ENCODE measurements at places on chromosomes 16 and 17.

- DNase-seq = no peak
These were observed 49.7 kb downstream of the TBC1D16 start for GRCh38 chr17:79985943-79986391.

GRCh38 chr16:88570691-88571092 is 489 bp downstream of the ZC3H18 start:
- no peak for DNase-seq

DNA sequence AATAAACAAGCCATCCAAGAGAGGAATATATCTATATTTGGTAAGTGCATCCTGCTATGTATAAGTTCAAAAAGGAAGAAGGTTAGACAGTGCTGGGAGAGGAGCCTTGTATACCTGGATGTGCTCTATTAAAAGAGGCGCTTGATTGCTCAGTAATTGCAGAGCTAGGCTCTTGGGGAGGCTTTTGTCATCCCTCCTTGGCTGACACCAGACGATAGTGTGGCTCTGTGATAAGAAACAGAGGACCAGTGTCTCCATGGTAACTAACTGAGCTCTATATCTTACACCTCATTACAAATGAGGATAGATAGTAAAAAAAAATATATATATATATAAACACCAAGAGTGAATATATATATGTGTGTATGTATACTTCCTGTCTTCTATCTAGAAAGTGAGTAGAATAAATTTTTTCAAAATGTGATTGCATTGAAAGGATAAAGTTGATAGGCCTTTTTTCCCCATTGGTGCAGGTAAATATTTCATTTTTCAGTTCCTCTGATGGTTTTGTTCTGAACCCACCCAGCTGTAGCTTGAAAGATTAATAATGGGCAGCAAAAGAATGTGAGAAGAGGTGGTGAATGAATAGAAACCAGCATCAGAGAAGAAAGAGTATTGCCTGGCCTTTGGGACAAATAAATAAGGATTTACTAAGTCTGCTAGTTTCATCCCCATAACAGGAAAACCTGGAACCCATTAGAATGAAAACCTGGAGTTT is 303.7 kb downstream of the ZFHX3 start:
- DNase-seq = no peak

DNA sequence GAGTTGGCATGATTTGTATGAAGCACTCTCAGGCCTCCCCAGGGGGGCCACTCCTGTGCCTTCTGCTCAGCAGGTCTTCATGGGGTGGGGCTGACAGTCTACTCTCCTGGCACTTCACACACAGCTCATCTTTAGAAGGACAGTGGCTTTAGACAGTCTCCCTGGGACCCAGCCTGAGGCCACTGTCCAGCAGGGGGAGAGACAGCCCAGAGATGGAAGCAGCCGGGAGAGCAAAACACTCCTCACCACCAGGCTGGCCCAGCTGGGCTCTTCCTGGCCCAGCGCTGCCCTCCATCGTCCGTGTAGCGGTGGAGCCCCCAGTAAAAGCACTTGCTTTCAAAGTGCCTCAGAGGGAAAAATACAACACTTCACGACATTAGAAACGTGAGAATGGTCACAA is 62.0 kb upstream of the CRHR1 start:
- DNase-seq = no peak

- no peak for DNase-seq
These were observed 44.1 kb downstream of the NXN start for GRCh38 chr17:935485-935884.

GRCh38 chr17:61986898-61987297 is 59.1 kb upstream of the INTS2 start:
- peak; percentile 1 for DNase-seq

GRCh38 chr17:16052486-16052885 is 52.9 kb downstream of the TTC19 start:
- DNase-seq = no peak

GRCh38 chr17:28811651-28812090 is 30.9 kb downstream of the FAM222B start:
- no peak for DNase-seq

DNA sequence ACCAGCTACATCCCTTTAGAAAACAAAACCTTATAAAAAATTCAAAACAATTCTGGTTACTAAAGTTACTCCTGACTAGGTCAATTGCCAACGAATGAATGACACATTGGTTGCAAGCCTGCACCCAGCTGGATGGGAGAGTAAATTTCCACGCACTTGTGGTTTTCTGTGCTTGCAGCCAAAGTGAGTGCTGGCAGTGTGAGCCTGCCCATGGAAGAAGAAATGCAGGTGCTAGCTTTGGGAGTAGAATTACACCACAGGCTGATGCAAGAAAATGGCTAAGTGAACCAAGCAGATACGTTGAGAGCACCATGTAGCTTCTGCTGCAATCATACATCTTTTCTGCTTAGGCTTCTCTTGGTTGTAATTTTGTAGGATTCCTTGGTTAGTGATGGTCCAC is 74.6 kb downstream of the SYCE1L start:
- DNase-seq = peak; percentile 49

- DNase-seq = no peak
These were observed 9.1 kb downstream of the NAGPA start for GRCh38 chr16:5024632-5025031.
